ENCODE measurements at places on chromosomes 2 and 18. TPM values are rescaled to one million over a fixed set of nuclear protein-coding genes. Genes with fewer than 3 reads are reported as not detected.

The COLEC12 gene
- polyA plus RNA-seq = 124 TPM

DNA sequence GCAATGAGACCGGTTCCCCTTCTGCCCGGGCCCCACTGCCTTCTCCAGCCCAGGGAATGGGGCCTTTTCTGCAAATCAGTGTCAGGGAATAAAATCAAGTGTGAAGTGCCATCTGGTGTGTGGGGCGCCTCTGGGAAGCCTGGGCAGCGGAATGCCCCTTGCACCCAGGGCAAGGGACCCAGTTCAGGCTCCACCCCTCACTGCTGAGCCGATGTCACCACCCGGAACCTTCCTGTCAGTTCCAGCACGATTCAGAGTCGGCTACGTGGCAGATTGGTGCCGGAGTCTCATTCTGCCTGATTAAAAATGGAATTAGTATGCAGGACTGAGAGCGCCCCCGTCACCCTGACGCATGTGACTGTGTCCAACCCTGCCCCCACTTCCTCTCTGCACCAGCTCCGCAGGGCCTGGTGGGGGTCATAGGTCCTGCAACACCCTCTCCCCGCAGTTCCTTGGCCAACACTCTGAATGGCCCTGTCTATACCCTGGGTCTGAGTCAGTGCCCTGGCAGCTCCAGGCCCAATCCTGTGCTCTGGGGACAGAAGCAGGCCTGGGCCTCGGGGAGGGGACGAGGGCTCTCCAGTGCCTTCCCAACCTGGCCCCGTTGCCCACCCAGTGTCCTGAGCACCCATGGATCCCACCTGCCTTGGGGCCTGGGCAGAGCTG lies 8.2 kb upstream of the ALPI start:
- H3K27ac ChIP-seq = no peak overlapping the region
- no peaks in the 10 kb centered on the region for H3K36me3 ChIP-seq
- H3K4me1 ChIP-seq = no peaks in the 10 kb centered on the region
- H3K4me3 ChIP-seq = no peak overlapping the region
- no peak for DNase-seq

DNA sequence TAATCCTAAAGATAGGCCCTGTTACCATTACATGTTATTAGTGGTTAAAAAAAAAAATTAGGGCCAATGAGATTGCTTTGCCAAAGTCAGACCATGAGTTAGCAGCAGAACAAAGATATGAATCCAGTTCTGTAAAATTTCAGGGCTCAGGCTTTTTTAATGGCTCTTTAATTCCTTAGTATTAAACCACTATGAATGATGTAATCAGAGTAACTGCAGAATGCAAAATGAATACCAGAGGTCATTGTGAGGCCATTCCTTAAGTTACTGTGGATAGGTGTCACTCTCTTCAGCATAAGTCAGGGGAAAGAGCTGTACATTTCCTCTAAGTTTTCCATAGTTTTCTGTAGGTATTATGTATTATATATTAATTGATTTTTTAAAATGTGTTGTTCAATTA lies 42.2 kb upstream of the TBR1 start:
- H3K4me1 ChIP-seq = no peaks in the 10 kb centered on the region
- H3K27me3 ChIP-seq = no peaks in the 10 kb centered on the region
- H3K4me3 ChIP-seq = no peak overlapping the region

The SPP2 gene
- not detected for polyA plus RNA-seq

GRCh38 chr2:132680544-132680943 lies 10.5 kb upstream of the LYPD1 start:
- H3K27me3 ChIP-seq = no peaks in the 10 kb centered on the region
- no peak overlapping the region for H3K27ac ChIP-seq
- DNase-seq = no peak
- no peak overlapping the region for H3K4me3 ChIP-seq

GRCh38 chr2:160305081-160305750 lies 105.1 kb upstream of the ITGB6 start:
- H3K4me1 ChIP-seq = peaks cover 11% of the 10 kb centered on the region
- no peak overlapping the region for H3K27ac ChIP-seq
- no peaks in the 10 kb centered on the region for H3K36me3 ChIP-seq
- no peak for DNase-seq
- H3K27me3 ChIP-seq = no peaks in the 10 kb centered on the region

DNA sequence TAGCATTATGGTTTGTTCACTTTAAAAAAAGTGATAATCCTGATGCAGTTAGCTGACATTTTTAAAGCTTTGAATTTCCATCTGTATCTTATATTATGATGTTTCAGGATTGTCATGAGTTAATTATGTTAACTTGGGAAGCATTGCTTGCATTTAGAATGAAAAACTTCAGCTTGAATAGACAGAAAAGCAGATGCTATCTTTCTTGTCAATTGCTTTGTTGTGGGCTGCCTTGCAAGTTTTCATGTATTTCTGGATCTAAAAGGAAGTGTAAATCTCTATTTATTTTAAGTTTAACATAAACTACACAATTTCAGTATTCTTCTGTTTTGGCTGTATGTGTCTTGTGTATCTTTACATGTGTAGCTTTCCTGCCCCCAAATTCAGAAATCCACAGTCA lies 479.5 kb downstream of the ARHGAP15 start:
- no peaks in the 10 kb centered on the region for H3K36me3 ChIP-seq
- H3K4me3 ChIP-seq = no peak overlapping the region
- no peak for DNase-seq
- H3K4me1 ChIP-seq = peaks cover 10% of the 10 kb centered on the region
- no peak overlapping the region for H3K27ac ChIP-seq
- no peaks in the 10 kb centered on the region for H3K27me3 ChIP-seq

- H3K4me3 ChIP-seq = no peak overlapping the region
- DNase-seq = no peak
- H3K36me3 ChIP-seq = no peaks in the 10 kb centered on the region
- no peak overlapping the region for H3K27ac ChIP-seq
- H3K27me3 ChIP-seq = no peaks in the 10 kb centered on the region
- no peaks in the 10 kb centered on the region for H3K4me1 ChIP-seq
Observed at GRCh38 chr2:110864731-110865130, 132.4 kb downstream of the ACOXL start.

- H3K4me1 ChIP-seq = no peaks in the 10 kb centered on the region
- H3K27me3 ChIP-seq = no peaks in the 10 kb centered on the region
- H3K36me3 ChIP-seq = no peaks in the 10 kb centered on the region
Observed at GRCh38 chr2:200172521-200172920, 134.0 kb upstream of the SPATS2L start.

DNA sequence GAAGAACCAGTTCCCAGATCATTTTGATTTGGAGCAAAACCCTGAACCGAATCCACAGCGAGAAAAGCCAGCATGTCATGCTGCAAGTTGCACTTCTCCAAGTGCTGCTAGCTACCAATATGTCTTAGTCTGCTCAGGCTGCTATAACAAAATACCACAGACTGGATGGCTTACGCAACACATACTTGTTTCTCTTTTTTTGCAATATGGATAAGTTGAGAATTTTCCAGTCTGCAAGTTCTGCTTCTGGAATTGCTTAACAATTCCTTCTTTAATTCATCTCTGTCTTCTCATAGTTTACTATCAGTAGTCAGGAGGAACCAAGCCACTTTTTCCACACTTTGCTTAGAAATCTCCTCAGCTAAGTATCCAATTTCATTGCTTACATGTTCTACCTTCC lies 105.9 kb upstream of the RBBP8 start:
- DNase-seq = no peak
- no peaks in the 10 kb centered on the region for H3K4me1 ChIP-seq
- no peak overlapping the region for H3K4me3 ChIP-seq

DNA sequence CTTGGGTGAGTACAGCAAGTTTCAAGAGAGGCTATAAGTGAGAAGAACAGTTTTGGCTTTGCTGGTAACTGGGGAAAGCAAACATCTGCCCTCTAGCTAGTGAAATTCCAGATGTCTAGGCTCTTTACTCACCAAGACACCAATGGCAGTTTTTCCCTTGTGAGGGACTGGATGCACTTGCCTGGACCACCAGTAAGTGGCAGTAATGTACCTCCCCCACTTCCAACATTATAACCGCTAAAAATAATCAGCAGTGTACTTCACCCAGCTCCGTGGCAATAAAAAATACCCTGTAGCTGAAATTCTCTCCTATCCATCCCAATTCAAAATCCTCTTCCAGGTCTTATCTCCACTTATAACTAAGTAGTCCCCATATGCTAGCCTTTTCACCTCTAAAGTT lies 383.9 kb downstream of the ARHGAP15 start:
- H3K36me3 ChIP-seq = no peaks in the 10 kb centered on the region
- H3K27me3 ChIP-seq = no peaks in the 10 kb centered on the region
- no peak overlapping the region for H3K4me3 ChIP-seq
- DNase-seq = peak; percentile 78

The KATNAL2 gene
- 8.8 TPM for polyA plus RNA-seq

The SP5 gene
- polyA plus RNA-seq = 10.1 TPM
